ENCODE measurements at places on chromosomes 12 and 14.

DNA sequence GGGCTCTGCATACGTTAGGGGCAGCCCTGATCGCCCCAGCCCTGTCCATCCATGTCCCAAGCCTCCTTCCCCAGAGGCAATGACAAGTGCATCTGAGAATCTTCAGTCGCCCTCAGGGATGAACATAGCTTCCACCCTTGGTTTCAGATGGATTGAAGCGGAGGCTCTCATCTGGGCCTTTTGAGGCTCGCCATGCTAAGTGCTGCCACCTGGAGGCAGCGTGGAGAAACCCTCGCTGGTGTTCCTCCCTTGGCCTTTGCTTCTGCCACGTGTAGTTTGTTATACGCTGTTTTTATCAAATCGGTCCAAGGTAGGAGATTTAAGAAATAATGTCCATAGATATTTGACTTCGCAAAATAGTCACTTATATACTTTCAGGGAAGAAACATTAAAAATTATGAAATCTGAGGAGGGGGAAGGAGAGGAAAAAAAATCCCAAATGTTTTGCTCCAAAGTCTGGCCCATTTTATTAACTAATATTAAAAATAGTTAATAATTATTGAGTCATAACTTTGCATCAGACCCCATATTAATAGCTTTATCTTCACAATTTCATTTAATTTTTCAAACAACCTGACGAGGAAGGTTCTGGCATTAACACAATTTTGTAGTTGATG, 28.8 kb upstream of the LRRC10 start:
- DNase-seq, result peak; percentile 67

GRCh38 chr12:97756066-97756666, 293.6 kb downstream of the RMST start:
- DNase-seq, result no peak

DNA sequence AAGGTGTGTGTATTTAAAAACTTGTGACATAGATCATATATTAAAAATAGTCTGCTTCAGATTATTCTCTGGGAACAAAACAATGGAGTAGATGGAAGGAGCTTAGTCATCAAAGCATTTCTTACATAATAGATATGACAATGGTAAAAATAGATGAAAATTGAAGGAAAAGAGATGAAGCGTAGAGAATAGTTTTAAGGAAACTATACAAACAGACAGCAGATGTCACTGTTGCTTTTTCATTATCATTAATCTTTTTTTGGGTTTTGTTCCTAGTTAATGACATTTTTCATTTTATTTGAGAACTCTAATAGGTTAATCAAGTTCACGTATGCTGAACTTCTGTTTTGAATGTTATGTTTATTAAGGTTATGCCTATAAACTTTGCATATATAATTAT, 149.2 kb upstream of the FBXO33 start:
- DNase-seq, result no peak

- DNase-seq, result peak; percentile 43
Observed at GRCh38 chr12:68611094-68611805, 551 bp downstream of the RAP1B start.

GRCh38 chr12:109727039-109727723, 13.6 kb downstream of the FAM222A start:
- no peak for DNase-seq

DNA sequence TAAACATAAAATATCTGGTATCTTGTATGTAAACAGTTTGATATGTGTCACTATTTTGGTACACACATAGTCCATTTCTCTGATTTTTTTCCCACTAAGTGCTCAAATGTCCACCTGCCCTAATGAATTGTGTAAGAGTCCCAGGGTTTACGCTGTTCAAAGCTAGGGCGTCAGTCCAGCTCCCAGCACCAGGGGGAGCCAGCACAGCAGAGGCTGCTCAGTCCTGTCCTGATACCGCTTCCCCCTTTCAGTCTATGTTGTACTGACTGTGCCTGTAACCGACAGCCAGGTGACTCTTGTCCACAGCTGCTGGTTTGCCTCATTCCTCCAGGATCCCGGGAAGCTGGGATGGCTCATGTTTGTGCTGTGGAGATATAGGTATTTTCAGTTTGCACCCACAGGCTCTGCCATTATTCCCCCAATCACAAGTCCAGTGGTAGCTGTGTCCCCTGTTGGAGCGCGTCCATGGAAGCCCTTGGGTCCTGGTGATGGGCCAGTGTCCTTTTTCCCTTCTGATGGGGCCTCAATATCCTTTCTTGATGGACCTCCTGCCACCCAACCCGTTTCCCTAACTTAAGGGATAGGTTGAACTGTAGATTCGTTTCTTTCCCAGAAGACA, 242.0 kb downstream of the NEDD1 start:
- peak; percentile 52 for DNase-seq

- peak; percentile 85 for DNase-seq
Observed at GRCh38 chr12:131104463-131105350, 151.0 kb downstream of the ADGRD1 start.

DNA sequence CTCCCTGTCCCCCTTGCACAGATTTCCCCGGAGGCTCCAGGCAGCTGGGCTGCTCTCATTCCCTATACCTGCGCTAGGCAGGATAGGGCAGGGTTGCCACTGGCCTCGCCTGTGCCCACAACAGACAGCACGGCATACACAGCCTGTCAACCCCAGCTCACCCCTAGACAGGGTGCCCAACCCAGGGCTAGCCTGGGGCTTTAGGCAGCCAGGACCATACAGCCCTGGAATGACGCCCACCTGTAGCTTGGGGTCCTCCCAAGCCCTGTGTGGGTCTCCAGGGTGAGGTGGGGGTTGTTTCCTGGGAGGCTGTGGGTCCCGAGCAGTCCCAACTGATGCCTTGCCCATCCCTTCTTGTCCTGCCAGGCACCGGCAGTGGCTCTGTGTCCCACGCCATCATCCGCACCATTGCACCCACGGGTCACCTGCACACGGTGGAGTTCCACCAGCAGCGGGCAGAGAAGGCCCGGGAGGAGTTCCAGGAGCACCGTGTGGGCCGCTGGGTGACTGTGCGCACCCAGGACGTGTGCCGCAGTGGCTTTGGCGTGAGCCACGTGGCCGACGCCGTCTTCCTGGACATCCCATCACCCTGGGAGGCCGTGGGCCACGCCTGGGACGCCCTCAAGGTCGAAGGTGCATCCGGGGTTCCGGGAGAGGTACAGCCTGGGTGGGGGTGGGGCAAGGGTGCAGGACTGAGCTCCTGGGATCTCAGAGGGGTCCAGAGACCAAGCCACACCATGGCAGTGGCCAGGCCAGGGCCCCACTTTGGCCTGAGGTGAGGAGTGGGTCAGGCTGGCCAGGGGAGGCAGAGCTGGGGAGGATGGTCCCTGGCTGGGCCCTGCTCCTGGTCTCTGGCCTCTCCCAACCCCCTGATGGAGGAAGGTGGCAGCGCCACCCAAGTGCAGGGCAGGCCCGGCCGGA, 3.5 kb downstream of the TRMT61A start:
- no peak for DNase-seq

- DNase-seq, result no peak
Observed at GRCh38 chr12:111458546-111459172, 52.9 kb downstream of the SH2B3 start.

DNA sequence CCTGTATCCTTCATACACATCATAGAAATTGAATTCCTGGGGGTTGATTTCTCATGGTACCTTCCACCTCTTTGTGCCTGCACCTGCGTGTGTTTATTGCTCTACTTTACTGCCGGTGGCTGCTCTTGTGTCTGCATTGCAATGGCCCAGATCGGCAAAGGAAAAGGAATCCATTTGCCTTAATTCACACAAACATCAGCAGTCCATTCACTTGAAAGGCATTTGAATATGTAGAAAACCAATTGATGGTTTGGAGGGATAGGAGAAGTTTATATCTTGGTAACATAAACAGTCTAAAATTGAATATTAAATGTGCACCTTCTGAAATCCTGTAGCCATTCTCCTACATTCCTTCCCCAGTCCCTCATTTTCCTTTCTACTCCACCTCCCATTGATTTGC, 74.0 kb downstream of the SNAPC1 start:
- no peak for DNase-seq

DNA sequence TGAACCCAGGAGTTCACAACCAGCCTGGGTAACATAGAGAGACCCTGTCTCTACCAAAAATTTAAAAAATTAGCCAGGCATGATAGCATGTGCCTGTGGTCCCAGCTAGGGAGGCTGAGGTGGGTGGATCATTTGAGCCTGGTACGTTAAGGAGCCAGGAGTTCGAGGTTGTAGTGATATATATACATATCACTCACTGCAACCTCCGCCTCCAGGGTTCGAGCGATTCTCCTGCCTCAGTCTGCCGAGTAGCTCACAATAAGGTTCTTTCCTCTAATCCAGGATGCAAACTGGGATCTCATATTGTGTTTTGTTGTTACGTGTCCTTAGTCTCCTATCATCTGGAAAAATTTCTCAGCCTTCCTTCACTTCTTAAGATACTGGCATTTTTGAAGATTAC, 24.0 kb upstream of the GSC start:
- DNase-seq, result no peak

- DNase-seq, result no peak
Observed at GRCh38 chr14:103314496-103315277, 19.4 kb upstream of the EIF5 start.

GRCh38 chr12:82176026-82176425, 182.2 kb downstream of the CCDC59 start:
- DNase-seq, result no peak
